AG04449 (cell line): ENCODE measurements at places on chromosomes 2 and 18.

- no peak for DNase-seq
These were observed 273.3 kb upstream of the TCF4 start for GRCh38 chr18:55861266-55861665.

- DNase-seq, result peak; percentile 40
These were observed 374.7 kb downstream of the LNPK start for GRCh38 chr2:175627405-175627804.

DNA sequence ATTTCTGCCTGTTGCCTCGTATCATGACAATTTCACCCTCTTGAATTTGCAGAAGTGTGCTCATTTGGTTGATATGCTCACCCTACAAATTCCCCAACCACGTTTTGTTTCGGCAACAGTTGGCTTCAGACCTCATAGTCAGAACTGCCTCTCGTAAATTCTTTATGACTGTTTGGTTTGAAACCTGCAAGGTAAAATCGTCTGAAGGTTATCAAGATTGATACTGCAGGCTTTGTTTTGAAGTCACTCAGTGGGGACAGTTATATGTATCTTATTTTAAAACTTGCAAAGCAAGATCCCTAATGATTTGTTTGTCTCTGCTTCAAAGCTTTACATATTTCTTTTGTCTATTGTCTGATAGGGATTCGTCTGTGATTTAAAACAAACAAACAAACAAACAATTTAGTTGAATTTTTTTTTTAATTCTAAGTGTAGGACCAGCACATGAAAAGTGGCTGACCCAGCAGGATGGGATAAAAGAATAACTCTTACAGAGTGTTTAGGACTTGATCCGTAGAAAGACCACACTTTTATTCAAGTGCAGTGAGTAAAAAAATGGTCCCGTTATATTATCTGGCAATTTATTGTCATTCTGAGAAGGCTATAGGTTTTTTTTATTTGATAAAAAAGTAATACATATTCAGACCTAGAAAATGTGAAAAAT lies 45.7 kb upstream of the MYCN start:
- no peak for DNase-seq

GRCh38 chr2:66839551-66840320 lies 404.8 kb downstream of the MEIS1 start:
- DNase-seq, result peak; percentile 99

DNA sequence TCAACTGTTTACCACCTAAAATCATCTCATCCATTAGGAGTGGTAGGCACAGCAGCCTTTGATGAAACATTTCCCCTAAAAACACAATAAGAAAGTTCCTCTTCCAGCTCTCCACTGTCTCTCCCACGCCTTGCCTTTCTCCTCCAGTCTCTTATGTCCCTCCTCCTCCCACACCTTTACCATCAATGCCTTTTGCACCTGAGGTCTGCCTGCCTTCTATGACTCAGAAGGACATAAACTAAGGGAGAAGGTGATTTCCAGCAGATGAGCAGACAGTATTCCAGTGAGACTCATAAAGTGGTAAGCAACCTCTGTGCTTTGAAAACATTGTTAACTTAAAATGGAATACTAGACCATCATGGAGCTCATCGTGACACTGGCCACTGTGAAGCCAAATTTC lies 34.2 kb upstream of the NDUFV2 start:
- no peak for DNase-seq

- no peak for DNase-seq
These were observed 20.4 kb upstream of the XDH start for GRCh38 chr2:31434911-31435310.

- no peak for DNase-seq
These were observed 88.6 kb upstream of the ID2 start for GRCh38 chr2:8593243-8593642.

DNA sequence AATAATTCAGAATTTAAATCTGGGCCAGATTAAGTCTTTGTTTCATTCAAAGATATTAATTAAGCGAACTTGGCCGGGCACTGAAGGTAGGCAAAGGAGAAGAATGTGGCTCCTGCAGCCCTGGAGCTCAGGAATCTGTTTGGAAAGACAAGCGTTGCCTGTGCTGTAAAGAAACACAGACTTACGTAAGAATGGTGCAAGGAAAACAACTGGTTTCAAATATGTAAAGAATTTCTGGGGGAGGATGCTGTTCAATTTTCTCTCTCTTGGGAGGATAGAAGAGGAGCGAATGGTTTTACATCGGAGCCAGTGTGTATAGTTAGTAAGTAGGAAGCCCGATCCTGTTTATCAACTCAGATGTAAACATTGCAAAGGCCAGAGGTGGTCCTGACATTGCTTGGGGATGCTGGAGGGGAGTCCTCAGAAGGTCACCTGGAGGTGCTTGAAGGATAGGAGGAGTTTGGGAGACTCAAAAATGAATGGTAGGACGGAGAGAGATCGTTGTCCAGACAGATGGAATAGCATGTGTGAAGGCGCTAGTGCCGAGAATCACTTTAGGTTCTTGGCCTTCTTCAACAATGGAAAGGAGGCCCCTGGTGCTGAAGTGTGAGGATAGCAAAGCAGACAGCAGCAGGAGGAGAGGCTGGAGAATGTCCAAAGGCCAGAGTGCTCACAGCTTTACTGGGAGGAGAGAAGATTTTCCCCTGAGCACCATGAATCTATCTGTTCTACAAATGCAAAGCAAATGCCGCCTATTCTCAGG lies 456.1 kb downstream of the LPIN1 start:
- DNase-seq, result no peak

DNA sequence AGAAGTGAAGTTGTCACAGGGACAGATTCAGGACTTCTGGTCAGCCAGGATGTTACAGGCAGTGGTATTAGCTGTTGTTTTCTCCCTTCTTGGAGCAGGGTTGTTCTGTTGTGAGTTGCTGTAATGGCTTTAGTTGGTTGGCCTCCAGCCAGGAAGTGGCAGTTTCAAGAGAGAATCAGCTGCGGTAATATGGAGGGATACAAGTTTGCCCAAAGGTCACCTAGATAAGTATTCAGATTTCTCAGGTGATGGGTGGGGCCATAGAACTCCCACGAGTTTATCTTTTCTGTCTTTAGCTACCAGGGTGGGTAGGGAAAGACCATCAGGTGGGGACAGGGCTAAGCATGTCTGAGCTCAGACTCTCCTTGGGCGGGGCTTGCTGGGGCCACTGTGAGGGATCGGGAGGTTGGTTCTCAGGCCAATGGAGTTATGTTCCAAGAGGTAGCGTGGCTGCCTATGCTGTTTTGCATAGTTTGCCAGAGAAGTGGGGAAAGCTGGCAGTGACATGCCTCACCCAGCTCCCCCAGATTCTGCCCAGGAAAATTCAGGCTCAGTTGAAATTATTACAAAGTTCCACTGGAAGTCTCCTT lies 640.4 kb upstream of the CHAC2 start:
- DNase-seq, result no peak

DNA sequence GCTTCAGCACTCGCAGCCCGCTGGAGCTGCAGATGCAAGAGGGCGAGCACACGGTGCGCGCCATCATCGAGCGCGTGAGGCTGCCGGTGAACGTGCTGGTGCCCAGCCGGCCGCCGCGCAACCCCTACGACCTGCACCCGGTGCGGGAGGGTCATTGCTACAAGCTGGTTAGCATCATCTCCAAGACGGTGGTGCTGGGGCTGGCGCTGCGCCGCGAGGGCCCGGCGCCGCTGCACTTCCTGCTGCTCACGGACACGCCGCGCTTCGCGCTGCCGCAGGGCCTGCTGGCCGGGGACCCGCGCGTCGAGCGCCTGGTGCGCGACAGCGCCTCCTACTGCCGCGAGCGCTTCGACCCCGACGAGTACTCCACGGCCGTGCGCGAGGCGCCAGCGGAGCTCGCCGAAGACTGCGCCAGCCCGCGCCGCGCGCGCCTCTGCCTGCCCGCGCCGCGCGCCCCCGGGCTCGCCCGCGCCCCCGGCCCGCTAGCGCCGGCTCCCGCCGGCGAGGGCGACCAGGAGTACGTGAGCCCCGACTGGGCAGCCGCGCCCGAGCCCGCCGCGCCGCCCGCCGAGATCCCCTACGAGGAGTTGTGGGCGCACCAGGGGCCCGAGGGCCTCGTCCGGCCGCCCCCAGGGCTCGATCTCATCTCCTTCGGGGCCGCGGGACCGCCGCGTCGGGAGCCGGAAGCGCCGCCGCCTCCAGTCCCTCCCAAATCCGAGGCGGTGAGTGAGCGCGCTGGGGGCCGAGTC lies 11.8 kb downstream of the GAREM2 start:
- DNase-seq, result peak; percentile 7

DNA sequence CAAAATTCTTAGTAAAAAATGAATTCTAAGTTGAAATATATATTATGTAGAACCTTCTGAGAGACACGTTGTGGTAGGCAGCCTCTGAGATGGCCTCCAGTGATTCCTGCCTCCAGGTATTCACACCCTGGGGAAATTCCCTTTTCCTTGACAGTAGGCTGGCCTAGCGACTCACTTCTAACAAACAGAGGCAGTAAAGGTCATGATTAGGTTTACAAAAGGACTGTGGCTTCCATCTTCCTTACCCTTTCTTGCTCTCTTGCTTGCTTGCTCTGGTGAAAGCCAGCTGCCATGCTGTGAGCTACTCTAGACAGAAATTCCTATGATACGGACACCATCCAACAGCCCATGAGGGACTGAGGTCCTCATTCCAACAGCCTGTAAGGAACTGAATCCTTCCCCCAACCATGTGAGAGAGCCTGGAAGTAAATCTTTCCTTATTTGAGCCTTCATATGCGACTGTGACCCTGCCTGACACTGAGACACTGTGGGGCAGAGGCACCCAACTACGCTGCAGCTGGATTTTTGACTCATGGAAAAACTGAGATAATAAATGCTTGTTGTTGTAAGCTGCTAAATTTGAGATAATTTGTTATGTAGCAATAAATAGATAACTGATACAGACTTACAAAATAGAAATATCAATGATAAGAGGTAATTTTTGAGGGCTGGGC lies 32.7 kb upstream of the SERTAD2 start:
- no peak for DNase-seq

GRCh38 chr2:30522421-30522820 lies 75.4 kb downstream of the LCLAT1 start:
- DNase-seq, result no peak

DNA sequence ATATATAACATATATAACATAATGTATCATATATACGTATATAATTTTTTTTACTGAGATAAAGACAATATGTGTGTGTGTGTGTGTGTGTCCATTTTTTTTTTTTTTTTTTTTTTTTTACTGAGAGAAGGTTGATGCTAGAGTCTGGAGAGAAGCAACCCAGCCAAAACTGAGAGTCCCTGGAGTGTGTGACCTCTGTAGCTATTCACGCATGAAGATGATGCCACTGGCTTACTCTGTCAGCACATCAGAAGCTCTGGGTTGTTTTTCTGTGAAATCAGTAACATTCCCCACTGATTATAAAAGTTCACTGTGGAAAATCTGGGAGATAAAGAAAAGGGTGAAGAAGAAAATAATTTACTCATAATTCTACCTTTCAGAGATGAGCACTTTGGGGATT lies 27.2 kb downstream of the CCDC195 start:
- DNase-seq, result no peak

GRCh38 chr2:234533626-234534025 lies 36.7 kb upstream of the ARL4C start:
- DNase-seq, result no peak

GRCh38 chr2:20612925-20613916 lies 37.7 kb downstream of the HS1BP3 start:
- no peak for DNase-seq

- DNase-seq, result no peak
These were observed 554.4 kb upstream of the LRRTM1 start for GRCh38 chr2:80858965-80859364.

- no peak for DNase-seq
These were observed 225.3 kb downstream of the CNTNAP5 start for GRCh38 chr2:124250433-124250832.

GRCh38 chr2:121086450-121086849 lies 198.6 kb downstream of the TFCP2L1 start:
- no peak for DNase-seq

- DNase-seq, result no peak
These were observed at the start of gene SPATS2L for GRCh38 chr2:200306196-200306930. TSS of gene SPATS2L (plus strand) at chr2:200306693. CDS start at chr2:200389245, 82,552 bp downstream.

GRCh38 chr2:172097557-172098131 lies 5.1 kb downstream of the DLX2 start:
- DNase-seq, result no peak

DNA sequence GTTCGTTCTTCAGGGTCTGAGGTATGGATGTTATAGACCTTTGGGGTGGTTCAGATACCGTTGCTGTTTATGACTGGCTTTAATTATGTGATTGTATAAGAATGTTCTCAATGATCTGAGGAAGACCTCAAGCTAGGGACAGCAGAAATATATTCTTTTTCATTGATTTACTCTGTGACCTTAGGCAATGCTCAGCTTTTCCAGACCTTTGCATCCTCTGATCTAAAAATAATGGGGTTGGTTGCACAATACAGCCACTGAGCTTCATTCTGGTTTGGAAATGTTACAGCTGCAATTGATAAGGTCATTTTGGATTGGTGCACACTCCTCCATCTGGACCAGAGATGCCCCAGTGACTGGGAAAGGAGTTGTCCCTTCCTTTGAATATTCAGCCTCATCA lies 17.2 kb upstream of the CABYR start:
- DNase-seq, result no peak

- DNase-seq, result no peak
These were observed 705.9 kb downstream of the CCDC85A start for GRCh38 chr2:56889738-56890137.

DNA sequence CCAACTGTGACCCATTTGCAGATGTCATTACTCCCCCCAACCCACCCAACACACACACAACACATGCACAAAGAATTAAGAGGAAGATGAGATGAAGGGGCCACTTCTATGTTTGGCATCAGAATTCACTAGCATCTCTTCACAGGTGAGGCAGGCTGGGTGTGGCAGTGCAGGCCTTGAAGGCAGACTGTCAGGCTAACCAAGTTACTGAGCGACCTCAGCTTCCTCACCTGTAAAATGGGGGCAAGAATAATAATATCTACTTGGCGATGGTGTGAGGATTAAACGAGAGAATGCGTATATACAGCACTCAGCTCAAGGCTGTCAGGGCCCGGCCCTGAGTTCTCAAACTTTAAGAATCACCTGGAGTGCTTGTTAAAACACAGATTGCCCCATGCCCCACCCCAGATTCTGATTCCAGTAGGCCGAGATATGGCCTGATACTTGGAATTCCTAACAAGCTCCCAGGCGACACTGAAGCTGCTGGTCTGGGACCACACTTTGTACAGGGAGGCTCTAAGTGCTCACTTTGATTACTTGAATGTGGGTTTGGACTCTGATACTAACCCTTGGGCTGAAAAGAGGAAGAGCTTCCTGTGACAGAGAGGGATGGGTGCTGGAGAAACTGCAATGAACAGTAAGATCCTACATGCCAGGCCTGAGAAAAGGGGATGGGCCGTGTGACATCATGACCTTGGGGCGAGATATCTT lies 1.1 kb downstream of the ACTG2 start:
- DNase-seq, result no peak

GRCh38 chr18:23071285-23071684 lies 64.0 kb upstream of the CABLES1 start:
- DNase-seq, result no peak

- DNase-seq, result no peak
These were observed 687 bp downstream of the CTDP1 start for GRCh38 chr18:79680100-79680879.

GRCh38 chr18:57083485-57083884 lies 63.4 kb upstream of the BOD1L2 start:
- DNase-seq, result no peak
